ENCODE measurements at places on chromosomes 1 and 21.

DNA sequence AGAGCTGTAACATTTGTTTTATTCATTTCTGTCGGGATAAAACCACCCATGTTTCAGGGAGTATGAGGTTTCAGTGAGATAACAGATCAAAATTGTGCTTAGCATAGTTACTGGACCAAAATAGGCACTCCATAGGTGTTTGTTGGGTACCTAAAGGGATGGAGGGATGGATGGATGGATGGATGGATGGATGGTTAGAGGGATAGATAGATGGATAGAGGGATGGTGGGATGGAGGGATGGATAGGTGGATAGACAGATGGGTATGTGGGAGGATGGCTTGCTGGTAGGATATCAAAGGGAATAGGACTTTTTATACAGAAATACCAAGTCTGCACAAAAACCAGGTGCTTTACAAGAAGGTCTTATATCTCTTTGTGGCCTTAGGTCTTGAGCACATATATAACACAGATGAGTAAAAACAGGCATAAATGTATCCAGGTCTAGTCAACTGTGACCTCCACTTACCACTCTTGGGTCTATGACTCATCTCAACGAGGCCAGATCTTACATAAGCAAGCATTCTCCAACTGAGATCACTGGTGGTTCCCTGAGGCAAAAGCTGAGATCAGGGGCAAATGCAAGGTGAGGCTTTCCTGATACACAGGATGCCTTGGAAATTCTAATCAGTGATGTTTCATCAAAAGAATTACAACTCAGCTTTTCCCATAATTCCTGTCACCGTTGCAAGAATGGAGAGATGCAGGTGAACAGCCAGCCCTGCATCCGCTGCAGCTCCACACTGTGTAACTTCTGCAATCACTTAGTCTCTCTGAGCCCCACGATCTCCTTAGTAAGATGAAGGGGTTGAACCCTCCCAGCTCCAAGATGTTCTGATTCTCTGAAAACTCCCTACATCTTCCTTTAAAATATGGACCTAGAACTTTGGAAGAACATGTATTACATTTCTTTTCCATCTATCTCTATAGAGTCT lies 32.0 kb downstream of the PTAFR start:
- DNase-seq: no peak

GRCh38 chr1:207459008-207459407 lies 4.9 kb downstream of the CR2 start:
- DNase-seq: peak; percentile 9

GRCh38 chr1:61056573-61057439 lies 25.6 kb upstream of the NFIA start:
- no peak for DNase-seq

DNA sequence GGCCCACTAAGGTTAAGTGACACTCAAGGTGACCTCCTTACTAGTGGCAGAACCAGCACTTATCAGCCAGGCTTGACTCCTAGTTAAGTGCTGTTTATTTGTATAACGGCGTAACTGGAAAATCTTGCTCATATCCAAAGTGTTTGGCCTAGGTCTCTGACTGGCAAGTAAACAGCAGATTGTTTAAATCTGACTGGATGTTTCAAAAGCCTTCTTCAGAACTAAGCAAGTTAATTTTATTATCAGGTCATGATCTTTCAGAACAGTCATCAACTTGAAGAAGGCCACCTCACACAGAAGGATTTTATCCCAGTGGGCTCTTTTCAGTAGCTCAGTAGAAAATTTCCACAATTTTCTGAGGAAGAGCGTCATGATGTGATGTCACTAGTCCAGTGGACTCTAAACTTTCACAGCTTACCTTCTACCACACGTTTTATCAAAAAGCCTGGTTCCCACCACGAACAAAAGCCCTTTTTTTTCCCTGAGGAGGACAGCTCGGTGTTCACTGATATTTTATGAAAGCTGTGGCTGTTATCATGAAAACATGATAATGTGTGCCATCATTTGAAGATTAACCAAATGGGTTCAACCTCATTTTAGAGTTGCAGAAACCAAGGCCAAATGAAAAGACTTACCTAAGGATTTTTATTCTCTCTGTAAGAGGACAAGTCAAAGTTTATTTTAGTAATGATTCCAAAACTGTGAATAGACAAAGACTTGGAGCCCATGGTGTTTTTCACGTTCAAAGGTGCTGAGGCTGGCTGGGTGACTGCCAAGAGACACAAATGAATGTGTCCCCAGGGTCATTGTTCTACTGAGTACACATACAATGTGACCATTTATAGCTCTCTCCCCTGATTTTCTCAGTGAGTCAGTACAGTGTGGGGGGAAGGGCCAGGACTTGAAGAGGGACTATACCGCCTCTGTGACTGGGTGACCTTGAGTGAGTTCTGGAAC lies 9.1 kb downstream of the SGIP1 start:
- DNase-seq: no peak

GRCh38 chr1:97192872-97193572 lies 471.4 kb downstream of the PTBP2 start:
- no peak for DNase-seq

DNA sequence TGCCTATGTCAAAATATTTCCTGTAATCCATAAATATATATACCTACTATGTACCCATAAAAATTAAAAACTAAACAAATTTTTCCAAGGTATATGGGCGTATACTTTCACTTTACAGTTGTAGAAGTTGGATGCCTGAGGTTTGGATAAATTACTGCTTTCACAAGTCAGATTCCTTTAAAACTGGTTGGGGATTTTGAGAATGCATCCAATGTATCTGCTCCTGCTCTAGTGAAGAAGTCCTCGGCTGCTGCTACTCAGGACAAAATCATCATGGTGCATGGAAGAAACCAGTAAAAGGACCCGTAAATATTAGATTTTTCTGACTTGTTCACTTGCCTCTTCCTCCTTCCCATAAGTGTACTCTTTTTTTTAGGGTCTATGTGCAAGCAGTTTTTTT lies 841.1 kb downstream of the USP25 start:
- DNase-seq: no peak

DNA sequence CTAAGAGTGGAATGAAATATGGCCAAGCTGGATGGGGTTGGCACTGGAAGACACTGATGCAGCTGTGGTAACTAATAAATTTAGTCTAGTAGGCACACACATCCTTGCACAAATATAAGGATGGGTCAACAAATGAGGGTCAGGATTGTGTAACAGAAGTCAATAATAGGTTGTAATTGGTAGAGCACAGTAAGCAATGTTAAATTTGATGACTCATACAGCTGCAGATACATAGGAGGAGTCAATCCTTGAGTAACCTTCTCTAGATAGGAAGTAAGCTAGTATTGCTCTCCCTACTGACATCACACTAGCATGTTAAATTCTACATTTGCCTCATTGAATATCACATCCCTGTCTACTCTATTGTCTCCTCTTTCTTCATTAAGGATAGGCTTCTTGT lies 332.1 kb downstream of the PTPRC start:
- DNase-seq: no peak

GRCh38 chr1:3168678-3169077 lies 99.7 kb downstream of the PRDM16 start:
- no peak for DNase-seq

- DNase-seq: no peak
These were observed 66.1 kb upstream of the TMPRSS2 start for GRCh38 chr21:41573902-41574690.

GRCh38 chr1:159007726-159008125 lies 2.0 kb upstream of the IFI16 start:
- DNase-seq: no peak

GRCh38 chr1:109739738-109740614 lies 862 bp downstream of the GSTM3 start:
- DNase-seq: peak; percentile 56

DNA sequence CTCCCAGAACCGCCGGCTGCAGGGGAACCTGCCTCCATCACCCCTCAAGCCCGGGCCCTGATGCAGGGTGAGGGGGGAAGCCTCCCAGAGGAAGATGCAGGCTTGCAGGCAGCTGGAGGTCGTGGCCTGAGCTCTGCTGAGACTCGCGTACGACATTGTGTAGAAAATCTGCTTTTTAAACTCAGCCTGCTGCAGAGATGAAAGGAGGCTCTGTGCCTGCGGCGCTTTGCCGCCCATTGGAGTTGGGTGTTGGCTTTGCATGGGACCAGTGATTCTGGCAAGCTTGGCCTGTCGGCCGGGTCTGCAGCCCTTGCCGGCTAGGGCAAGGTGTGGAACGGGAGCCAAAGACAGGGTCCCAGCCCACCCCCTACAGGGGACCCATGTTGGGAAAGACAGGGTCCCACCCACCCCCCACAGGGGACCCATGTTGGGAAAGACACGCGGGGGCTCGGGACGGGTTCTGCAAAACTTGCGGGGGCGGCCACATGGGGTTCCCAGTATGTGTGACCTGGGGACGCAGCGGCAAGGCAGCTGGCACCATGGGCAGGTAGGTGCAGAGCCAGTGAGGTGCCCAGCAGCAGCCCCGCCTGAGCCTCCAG lies 55.6 kb downstream of the SLX9 start:
- no peak for DNase-seq

DNA sequence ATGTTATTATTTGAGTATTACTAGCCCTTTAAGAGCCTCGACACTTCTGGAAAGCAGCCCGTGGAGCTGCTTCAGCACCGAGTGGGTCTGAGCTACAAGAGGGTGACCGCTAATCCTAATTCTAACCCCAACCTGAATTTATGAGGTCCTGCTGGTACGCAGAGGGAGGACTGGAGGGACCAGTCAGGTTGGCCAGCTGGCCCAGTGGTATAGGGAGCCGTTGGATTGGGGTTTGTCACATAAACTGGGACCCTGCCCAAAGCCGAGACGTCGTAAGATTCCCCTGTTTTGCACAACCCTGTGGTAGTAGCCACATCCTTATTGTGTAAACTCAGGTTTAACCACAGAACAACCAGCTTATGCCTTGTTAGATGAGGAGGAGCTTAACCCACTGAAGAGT lies 60.8 kb upstream of the F3 start:
- DNase-seq: no peak

DNA sequence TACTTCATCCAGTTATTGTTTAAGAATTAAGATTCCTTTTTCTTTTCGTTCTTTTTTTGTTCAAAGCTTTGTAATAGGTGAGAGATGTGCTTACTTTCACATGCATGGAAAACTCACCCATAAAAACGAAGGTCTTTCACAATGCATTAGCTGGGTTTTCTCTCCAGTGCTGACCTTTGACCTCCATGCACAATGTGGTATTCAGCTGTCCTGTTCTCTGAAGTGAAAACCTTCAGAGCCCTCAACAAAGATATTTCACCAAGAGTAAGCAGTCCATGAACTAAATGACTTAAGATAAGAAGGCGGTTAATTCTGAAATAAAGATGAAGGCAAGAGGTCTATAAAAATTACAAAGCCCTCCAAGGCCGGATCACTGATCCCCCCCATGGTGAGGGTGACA lies 77.1 kb upstream of the IPO9 start:
- no peak for DNase-seq

GRCh38 chr1:156866249-156866909 lies 5.7 kb downstream of the NTRK1 start:
- DNase-seq: no peak

DNA sequence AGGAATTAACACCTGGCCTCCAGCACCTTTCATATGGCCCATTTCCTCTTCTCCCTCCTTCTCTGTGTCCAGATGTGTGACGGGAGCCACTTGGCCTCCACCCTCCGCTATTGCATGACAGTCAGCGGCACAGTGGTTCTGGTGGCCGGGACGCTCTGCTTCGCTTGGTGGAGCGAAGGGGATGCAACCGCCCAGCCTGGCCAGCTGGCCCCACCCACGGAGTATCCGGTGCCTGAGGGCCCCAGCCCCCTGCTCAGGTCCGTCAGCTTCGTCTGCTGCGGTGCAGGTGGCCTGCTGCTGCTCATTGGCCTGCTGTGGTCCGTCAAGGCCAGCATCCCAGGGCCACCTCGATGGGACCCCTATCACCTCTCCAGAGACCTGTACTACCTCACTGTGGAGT lies 5.6 kb downstream of the TMEM61 start:
- DNase-seq: no peak

DNA sequence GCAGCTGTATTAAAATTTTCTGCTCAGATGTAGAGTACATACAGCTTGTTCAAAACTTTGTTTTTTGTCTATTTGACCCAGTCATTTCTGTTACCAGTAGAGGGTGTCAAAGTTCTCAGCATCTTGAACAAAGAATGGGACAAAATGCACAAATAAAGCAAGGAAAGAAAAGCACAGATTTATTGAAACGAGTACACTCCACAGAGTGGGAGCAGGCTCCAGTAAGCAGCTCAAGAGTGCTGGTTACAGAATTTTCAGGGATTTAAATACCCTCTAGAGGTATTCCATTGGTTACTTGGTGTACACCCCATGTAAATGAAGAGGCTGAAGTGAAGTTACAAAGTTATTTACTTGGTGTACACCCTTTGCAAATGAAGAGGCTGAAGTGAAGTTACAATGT lies 8.9 kb upstream of the PRMT6 start:
- no peak for DNase-seq

GRCh38 chr1:87556326-87556725 lies 227.6 kb downstream of the LMO4 start:
- no peak for DNase-seq

DNA sequence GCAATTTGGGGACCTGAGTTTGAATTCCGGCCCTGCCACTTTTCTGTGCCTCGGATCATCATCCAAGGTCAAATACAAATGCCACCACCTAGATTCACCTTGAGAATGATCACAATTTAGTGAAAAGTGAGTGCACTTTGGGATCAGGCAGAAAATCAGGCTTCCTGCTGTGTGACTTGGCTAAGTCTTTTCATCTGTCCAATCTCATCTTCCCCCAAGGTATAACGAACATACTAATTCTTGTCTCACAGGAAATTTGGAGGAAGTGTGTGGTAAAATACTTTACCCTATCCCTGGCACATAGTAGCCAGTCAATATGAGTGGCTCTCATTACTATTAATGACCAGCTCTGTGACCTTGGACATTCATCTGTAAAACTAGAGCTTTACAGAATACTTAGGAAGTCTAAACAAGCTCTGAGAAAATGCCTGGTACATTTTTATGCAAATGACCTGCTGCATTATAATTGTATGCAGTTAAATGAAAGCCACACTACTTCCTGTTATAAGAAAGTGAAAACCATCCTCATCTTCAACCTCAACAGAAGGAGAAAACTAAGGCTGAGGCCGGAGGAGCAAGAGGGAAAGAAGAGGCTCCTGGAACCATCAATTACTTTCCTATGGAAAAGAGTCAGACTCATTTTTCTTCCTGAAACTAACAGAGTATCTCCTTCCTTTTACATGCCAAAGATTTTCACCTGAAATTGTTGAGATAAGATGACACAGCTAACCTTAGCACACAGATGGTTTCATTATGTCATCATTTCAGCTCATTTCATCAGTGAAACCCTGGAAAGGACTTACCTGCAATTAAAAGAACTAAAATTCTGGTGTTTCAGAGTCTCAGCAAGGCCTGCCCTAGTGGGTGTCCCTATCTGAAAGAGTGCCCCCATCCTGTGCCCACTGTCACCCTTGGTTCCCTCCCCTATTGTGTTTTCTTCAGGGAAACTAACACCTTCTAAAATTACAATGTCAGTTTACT lies 32.6 kb upstream of the RGS8 start:
- DNase-seq: no peak

- no peak for DNase-seq
These were observed 19.1 kb upstream of the NCF2 start for GRCh38 chr1:183609313-183609712.

- DNase-seq: no peak
These were observed 6.6 kb upstream of the SIM2 start for GRCh38 chr21:36692114-36692834.
